Nasal cavity respiratory epithelium epithelial cell of viscerocranial mucosa (primary cell): ENCODE measurements at places on chromosomes 1 and 21. TPM values are rescaled to one million over a fixed set of nuclear protein-coding genes. Genes with fewer than 3 reads are reported as not detected.

KMO gene
- total RNA-seq = 0.07 TPM in 1 of 2 replicates, not detected in the other

SPAG17 gene
- total RNA-seq = under 0.01 and 0.78 TPM in 2 replicates

GTF2B gene
- 39.9 and 40.7 TPM in 2 replicates for total RNA-seq

CYYR1 gene
- total RNA-seq = 0.68 and 1.3 TPM in 2 replicates

TXNIP gene
- total RNA-seq = 8.9 and 34.3 TPM in 2 replicates

GJA9 gene
- total RNA-seq = under 0.01 and 0.50 TPM in 2 replicates

MEX3A gene
- total RNA-seq = 1.7 and 6.0 TPM in 2 replicates

TRAF3IP3 gene
- total RNA-seq = not detected in 2 replicates

KIF17 gene
- 1.7 and 2.1 TPM in 2 replicates for total RNA-seq

ATF3 gene
- 67.0 and 104 TPM in 2 replicates for total RNA-seq
